NCI-H446 treated with DMSO at 0.1 percent for 48 hours (cell line): ENCODE measurements at places on chromosomes 2 and 18.

GRCh38 chr2:100109986-100110613, 32.3 kb downstream of the AFF3 start:
- DNase-seq, result no peak

DNA sequence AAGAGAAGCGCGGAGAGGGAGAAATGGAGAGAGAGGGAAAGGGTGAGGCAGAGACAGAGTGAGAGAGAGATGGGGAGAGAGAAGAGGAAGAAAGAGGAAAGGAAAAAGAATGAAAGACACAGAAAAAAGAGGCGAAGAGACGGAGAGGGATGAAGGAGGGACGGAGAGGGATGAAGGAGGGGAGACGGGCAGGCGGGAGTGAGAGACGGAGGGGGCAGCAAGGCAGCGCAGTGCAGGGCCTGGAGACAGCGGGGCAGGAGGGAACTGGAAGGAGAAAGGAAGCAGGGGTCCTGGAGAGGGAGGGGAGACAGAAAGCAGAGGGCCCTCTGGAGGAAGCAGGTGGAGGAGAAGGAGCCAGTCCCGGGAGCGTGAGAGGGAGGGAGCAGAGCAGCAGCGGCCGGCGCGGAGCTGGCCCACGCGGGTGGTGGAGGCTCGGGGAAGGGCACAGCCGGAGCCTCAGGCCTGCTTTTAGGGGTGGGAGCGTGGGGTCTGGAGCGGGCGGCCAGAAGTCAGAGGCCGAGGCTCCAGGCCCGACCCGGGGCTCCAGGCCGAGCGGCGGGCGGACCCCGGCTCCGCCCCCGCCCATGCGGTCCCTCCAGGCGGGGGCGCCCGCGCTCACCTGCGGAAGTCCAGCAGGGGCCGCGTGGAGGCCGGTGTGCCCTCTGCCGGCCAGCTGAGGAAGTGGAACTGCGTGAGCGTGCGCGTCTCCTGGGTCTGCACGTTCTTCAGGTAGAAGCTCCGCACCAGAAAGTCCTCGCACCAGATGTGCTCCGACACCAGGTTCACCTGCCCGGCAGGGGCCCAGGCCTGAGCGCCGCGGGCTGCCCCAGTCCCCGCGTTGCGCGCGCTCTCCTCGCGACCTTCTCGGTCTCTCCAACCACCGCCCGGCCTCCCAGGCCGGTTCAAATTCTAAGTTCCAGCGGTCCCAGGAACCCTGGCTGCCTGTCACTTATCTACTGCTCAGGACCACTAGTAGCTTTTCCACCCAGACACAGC, 14.5 kb downstream of the PTPRN start:
- no peak for DNase-seq

GRCh38 chr2:118763797-118764196, 83.7 kb downstream of the EN1 start:
- DNase-seq, result no peak

- DNase-seq, result no peak
Measured at GRCh38 chr2:70658476-70658875, 104.8 kb upstream of the TGFA start.

GRCh38 chr2:9139491-9140443, 66.8 kb upstream of the ASAP2 start:
- DNase-seq, result no peak

DNA sequence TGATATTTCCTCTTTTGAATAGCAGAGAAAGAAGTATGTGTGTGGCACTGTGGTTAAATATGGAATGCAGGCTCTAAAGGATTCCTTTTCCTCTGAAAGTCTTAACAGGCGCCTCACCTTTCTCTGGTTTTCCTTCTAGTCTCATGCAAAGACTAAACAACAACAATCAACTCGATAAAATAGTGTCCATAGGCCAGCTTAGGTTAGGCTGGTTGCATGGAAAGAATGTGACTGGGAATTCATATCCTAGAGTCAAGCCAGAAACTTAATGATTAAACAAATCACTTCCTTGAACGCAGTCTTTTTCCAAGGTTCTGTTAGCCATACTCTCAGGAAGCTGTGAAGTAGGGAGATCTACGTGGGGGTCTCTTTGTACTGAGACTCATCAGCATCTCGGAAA, 800.8 kb upstream of the ID2 start:
- no peak for DNase-seq

GRCh38 chr2:149994057-149994728, 406.6 kb upstream of the MMADHC start:
- DNase-seq, result no peak

GRCh38 chr2:143730953-143731260, 601.7 kb downstream of the ARHGAP15 start:
- no peak for DNase-seq

- DNase-seq, result no peak
Measured at GRCh38 chr2:73593680-73594079, 48.5 kb downstream of the NAT8 start.

DNA sequence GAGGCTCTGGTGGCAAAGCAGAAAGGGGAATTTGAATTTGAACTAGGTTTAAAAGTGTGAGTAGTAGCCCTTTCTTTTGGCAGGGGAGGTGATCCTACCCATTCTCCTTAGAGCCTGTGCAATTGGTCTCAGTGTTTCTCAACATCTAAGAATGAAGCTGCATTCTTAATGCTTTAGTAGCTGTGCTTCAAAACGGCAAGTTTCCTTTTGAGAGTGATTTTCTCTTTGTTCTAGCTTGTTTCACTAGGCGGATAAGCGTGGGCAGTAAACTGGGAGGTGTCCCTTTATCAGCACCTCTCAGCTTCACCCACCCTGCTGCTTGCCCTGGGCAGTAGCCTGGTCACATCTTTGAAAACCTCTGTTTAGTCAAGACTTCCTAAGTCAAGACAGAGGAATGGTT, 6.7 kb downstream of the CRIM1 start:
- no peak for DNase-seq

DNA sequence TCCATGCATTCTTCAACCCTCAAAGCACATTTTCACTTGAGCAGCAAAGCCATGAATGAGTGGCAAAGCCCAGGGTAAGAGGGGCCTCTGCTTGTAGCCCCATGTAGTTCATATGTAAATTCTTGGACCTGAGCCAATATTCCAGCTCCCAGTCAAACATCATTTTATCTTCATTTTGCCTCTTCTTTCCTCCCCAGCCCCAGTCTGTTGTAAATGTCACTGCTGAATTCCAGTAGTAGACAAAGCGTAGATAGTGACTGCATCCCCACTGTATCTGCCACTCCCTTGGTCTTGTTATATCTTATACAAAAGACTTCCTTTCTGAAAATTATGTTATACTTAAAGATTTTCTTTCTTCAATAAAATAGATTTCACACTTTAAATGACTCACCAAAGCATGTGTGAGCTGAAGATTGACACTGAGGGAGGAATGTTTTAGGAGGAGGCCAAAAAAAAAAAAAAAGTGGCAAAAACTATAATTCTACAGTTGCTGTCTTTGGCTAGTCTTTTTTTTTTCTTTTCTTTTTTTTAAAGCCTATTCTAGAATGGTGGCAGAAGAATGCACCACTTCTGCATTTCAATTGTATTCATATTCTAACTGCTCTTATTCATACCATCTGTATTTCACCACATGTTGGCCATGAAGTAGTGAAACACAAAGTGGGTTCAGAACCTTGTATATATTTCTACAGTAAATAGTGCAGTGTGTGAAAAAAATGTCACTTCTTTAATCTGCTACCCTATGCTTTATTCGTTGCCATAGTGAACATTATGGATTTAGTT, 306.1 kb downstream of the CPS1 start:
- no peak for DNase-seq

DNA sequence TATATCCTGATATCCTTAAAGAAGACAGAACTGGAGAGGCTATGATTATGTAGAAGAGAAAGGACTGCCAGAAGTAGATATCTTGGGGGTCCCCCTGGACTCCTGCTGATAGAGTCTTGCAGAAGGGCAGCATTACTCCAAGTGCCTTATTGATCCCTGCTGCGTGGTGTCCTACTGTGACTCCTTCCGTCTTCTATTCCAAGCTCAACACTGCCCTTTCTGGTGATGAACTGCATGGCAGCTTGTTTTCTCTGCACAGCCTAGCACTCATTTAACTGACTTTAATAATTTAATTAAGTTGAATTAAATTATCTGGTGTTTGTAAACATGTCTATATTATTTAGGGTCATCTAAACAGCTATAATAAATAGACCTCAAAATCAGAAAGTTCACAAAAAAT, 194.1 kb upstream of the DSEL start:
- DNase-seq, result no peak

GRCh38 chr2:241844066-241844728, 14.5 kb downstream of the PDCD1 start:
- DNase-seq, result no peak

- no peak for DNase-seq
Measured at GRCh38 chr2:200679127-200679526, 93.3 kb downstream of the AOX1 start.

GRCh38 chr18:12975488-12975887, 15.7 kb upstream of the CEP192 start:
- no peak for DNase-seq

DNA sequence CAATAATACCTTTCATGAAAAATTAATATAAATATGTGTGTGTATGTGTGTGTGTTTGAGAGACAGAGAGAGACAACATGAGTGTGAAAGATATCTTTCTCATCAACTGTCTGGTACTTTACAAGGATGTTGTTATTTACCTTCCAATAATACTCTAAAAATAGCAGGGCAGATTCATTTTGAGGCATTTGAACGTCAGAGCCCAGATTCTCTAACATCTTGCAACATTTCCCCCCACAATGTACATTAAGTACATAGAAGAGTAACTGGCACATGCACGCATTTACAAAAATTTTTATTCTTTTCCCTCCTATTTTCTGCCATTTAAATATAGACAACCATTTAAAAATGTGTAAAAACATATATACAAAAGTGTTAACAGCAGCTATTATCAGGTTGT, 100.9 kb downstream of the PID1 start:
- DNase-seq, result no peak

GRCh38 chr2:216720722-216721121, 25.4 kb upstream of the IGFBP5 start:
- no peak for DNase-seq

GRCh38 chr2:204583773-204584172, 38.5 kb downstream of the PARD3B start:
- no peak for DNase-seq

GRCh38 chr2:107402330-107402729, 424.4 kb upstream of the RGPD4 start:
- no peak for DNase-seq

GRCh38 chr2:65067806-65068553, 11.8 kb downstream of the CEP68 start:
- DNase-seq, result peak; percentile 32

- no peak for DNase-seq
Measured at GRCh38 chr18:42545825-42546224, 569.7 kb downstream of the RIT2 start.

DNA sequence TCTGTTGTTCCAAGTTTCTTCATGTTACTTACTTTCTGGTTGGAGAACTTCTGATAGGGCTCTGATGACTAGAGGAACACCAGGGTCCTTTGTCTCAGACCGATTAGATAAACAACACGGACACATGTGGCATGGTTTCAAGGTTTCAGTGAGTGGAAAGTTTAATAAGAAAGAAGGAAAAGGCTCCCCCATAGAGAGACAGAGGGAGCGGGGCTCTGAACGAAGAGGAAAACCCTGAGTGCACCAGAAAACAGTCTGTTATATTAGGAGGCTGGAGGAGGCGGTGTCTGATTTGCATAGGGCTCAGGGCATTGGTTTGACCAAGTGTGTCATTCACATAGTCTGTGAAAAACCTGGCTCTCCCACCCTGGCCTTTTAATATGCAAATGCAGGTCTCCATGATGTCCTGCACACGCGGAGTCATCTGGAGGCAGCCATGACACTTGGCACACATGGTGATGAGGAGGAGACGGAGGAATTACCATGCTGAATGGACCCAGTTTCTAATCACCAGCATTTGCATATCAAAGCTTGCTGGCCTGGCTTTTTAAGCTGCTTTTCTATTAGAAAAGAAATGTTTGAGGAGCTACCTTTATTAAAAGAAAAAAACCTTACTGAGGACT, 94.2 kb downstream of the PTPN4 start:
- no peak for DNase-seq

DNA sequence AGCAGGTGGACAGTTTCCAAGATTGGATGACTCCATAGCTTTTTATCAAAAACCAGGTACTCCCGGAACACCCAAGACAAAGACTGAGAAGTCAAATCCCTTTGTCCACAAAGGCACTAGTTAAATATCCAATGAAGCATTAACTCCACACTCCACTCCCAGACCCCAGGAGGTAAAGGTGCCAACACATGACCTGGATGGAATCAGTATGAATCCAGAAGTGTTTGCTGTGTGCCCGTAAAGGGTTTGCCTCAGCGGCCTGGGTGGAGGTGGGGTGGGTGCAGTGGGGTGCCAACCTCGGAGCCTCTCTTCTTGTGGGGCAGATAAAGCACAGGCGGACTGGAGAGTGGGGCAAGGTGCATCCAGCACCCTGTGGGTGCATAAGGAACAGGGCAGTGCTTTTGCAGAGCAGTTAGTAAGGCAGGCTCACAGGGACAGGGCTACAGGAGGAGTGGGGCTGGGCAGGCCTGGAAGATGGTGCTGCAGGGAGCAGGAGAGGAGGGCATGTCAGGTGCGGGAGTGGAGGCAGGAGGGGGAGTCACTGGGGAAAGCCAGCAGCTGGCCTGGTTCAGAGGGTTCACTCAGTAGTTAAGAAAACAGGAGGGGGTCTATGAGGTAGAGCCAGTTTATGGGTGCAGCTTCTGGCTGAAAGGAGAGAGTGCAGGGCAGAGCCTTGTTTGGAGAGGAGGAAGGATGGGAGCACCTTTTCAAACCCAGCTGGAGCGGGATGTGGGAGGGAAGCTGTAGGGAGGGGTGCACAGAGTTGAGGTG, 208.4 kb upstream of the SMAD2 start:
- no peak for DNase-seq

GRCh38 chr2:17749753-17750438, 3.7 kb downstream of the SMC6 start:
- DNase-seq, result no peak

DNA sequence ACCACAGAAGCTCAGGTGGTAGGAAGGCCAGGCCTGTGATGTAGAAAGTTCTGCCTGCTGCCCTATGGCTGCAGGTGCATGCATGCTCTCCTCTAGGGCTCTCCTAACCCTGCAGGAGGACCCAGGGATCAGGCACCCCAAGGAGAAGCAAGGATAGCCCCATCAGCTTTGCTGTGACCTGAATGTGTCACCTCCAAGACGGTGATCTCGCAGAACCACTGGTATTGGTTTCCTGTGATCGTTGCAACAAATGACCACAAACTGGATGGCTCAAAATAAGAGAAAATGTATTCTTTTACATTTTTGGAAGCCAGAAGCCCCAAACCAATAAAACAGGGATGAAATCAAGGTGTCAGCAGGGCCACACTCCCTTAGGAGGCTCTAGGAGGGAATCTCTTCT, 327.3 kb downstream of the BCL11A start:
- DNase-seq, result no peak

DNA sequence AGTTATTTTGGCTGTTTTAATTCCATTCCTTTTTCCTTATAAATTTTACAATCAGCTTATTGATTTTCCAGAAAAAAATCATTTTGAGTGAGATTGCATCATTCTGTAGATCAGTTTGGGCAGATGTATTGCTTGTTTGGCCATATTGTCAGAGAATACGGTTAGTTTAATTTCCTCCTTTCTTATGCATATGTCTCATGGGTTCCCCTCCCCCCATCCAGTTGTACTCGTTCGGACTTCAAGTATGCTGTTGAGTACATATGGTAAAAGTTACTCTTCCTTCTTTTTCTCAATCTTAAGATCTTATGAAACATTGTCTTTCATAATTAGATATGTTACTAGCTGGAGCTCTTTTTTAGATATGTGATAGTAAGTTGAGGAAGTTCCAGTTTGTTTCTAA, 131.2 kb upstream of the TTC27 start:
- DNase-seq, result no peak
